CD4-positive, alpha-beta memory T cell (primary cell): ENCODE measurements at places on chromosomes 12 and 14.

GRCh38 chr12:65640489-65640901 lies 183.8 kb upstream of the HMGA2 start:
- DNase-seq: no peak

DNA sequence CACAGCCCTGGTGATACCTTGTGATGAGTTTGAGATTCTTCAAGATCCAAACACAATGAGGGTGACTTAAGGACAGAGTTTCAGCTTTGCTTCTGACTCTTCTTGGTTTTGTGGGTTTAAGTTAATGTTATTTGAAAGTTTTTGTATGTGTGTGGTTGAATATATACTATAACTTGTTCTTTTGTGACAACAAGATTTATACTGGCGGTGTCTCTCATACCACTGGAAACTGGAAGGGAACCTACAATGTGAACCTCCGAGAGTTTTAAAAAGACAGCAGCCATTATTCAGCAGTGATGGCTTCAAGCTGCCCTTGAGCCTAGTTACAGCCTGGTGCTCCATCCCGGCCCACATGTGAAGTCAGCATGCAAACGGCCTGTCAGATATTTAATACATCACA lies 87.9 kb upstream of the IGF1 start:
- DNase-seq: no peak

- no peak for DNase-seq
These were observed 9.5 kb downstream of the POMT2 start for GRCh38 chr14:77311217-77311616.

GRCh38 chr14:89667983-89668382 lies 250.9 kb upstream of the FOXN3 start:
- DNase-seq: no peak

DNA sequence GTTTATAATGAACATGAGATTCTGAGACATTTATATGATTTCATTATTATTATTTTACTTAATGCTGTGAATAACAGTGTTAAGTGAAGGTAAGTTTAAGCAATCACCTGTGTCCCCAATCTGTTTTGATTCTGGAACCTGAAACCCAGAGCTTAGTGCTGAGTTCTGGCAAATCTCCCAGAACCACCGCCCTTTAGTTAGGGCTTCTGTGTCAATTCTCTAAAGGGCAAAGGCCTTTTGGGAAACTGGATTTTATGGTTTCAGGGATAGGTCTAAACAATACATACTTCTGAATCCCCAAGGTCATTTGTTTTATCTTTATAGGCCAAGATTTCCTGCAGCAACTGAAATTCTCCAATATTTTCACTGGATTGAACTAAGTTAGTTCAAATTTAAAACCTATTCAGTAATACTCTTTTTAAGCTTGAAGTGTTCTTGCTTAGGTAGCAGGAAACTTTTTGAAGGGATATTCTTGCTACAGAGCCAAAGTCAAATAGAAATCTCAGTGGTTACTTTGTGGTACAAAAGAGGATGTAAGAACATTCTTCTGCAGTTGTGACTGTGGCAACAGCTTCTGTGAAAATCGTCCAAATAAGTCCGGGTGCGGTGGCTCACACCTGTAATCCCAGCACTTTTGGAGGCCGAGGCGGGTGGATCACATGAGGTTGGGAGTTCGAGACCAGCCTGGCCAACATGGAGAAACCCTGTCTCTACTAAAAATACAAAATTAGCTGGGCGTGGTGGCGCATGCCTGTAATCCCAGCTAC lies 10.0 kb upstream of the PKP2 start:
- no peak for DNase-seq
